ENCODE measurements at places on chromosomes 13 and 19.

DNA sequence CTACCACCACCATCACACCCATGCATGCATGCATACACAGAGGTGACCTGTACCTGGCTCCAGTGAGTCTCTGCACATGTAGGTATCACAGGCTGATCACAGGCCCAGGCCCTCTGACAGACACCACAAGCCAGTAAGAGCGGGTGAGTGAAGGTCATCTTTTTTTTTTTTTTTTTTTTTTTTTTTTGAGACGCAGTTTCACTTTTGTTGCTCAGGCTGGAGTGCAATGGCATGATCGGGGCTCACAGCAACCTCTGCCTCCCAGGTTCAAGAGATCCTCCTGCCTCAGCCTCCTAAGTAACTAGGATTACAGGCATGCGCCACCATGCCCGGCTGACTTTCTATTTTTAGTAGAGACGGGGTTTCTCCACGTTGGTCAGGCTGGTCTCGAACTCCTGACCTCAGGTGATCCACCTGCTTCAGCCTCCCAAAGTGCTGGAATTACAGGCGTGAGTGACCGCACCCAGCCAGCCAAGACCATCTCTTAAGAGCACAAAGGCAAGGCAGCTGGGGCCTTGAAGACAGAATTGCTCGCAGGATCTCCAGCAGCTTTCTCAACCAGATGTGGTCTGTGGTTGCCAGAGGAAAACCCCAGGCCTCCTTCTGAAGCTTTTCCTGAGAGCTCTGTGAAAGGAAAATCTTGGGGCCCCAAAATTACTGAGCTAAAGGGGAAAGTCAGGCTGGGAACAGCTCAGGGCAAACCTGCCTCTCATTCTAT lies 3.2 kb upstream of the NKG7 start:
- DNase-seq, result no peak

- no peak for DNase-seq
Measured at GRCh38 chr19:13995017-13995728, 10.9 kb downstream of the RFX1 start.

DNA sequence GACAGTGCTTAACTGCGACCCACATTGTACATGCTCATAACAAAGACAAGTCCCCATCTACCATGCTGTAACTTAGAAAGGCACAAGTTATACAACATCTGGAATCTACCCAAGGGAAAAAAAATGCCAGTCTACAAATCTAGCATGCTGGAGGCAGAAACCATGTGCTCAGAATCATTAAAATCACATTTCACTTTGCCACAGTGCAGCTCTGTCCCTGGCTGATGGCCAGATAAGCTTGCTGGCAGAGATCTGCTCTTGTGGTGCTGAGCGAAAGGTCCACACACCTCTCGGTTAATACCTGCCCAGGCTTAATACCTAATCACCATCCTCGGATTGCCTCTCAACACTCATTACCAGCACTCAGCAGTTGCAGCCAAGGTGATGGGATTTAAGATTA lies 74.1 kb upstream of the UQCRFS1 start:
- DNase-seq, result no peak

GRCh38 chr13:88649855-88650254 lies 978.7 kb downstream of the SLITRK5 start:
- no peak for DNase-seq

DNA sequence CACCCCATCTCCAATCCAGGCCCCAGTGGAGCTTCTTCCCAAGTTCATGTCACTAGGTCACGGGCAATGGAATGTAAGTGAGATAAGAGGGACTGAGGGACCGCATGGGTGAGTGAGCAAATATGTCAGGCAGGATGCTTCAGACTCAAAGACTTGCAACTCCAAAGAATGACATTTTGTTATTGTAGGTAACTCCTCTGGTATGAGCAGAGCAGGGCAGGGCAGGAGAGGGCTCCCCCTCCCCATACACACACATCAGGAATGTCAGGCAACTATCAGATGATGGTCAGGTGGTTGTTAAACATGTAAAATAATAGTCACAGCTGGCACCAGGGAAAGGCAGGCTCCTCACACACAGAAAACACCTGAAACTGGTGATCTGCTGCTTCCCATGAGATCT lies 10.6 kb downstream of the ERVV-2 start:
- no peak for DNase-seq

DNA sequence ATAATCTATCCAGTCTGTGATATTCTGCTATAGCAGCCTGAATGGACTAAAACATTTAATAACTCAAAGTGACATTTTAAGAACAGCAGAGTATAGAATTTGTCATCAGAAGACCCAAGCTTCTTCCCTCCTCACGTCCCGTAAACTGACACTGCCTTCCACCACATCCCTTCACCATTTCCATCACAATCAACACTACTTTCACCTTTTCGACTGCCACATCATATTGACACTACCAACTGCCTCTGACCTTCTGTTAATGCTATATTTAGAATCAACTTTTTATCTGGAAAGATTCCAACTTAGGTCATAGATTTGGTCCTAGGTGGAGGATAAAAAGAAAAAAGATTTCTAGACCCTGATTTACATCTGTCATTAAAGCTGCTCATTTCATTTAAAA lies 39.6 kb downstream of the STOML3 start:
- DNase-seq, result no peak

- DNase-seq, result no peak
Measured at GRCh38 chr13:26230703-26231102, 8.6 kb upstream of the RNF6 start.

DNA sequence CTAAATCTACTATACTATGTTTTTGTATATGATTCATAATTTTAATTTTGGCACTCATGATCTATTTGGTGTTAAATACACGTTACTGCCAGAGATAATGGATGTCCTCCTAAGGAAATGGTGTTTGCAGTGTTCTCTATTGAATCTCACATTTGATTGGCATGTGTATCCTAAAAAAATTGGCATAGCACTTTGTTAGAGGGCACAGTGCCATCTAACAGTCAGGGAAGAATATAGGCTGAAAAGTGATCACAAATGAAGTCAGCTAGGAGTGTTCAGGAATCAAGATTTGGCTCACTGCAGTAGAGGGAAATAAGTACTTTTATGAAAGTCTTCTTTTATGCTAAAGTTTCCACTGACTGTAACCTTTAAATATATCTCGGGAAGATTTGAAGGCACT lies 624.6 kb downstream of the GPC6 start:
- DNase-seq, result no peak
